Cardiac muscle cell (in vitro differentiated cells and primary cell): ENCODE measurements at places on chromosomes 5 and 9. TPM values are rescaled to one million over a fixed set of nuclear protein-coding genes. Genes with fewer than 3 reads are reported as not detected.
A peak's percentile ranks its signal among the peaks of the same experiment; 100 is the strongest.

DNA sequence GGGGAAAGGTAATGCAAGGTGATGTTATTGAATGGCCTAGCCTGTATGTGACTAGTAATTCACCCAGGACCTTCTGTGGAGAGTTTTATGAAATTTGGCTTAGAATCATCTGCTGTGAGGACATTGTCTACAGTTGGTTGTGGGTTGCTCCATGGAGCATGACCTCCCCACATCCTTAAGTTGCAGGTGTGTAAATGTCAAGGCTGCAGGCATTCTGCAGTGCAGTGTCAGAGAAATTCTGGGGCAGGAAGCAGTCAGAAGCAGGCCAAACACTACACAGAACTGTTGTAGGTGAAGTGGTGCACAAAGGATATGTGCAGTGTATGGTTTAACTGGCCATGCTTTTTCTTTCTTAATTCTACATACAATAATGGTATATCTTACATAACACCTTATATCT, 588.3 kb downstream of the EBF1 start:
- no peak for DNase-seq

- no peak for DNase-seq
Measured at GRCh38 chr9:98929071-98929470, 14.6 kb upstream of the COL15A1 start.

GRCh38 chr9:137813651-137814415, 63.7 kb upstream of the CACNA1B start:
- no peak for DNase-seq

DNA sequence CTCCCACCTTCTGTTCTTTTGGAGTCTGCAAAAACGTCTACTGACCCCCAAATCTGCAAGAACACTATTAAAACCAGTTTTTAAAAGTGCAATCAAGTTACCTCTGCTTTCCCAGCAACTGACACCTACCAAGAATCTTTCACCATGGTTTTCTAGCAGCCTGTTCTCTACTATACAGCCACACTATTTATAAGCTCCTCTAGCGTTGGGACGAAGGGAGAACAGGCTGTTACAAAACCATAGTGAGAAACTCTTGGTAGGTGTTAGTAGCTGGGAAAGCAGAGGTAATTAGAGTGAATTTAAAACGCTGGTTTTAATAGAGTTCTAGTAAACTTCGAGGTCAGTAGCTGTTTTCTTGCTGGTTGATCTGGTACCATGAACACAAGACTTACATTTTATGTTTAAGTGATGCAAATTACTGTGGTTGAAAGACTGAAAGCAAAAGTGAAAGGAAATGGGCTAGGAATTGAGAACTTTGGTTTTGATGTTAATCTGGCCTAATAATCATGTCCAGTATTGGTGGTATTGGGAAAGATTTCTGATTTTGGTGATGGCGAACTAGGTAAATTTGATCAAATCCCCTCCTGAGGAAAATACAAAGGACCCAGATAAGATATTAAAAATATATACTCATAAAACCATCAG, 5.3 kb downstream of the MROH2B start:
- no peak for DNase-seq

GRCh38 chr5:111779922-111780292, 22.9 kb upstream of the NREP start:
- DNase-seq = peak; percentile 60

DNA sequence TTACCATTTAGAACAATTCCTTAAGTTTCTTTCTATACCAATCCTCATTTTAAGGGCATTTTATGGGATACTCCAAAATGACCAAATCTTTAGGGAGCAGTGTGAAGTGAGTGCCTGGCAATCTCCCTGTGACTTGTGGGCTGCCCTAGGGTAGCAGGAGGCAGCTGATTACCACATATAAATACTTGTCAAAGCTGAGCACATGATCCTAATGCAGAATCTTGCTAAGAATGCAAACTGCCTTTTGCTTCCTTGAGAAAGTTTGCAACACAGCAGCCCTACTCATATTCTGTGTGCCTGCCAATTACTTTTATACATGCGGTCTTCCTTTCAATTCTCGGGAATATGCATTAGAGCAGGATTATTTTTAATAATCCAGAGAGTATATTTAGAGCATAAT, 18.2 kb upstream of the NREP start:
- no peak for DNase-seq

DNA sequence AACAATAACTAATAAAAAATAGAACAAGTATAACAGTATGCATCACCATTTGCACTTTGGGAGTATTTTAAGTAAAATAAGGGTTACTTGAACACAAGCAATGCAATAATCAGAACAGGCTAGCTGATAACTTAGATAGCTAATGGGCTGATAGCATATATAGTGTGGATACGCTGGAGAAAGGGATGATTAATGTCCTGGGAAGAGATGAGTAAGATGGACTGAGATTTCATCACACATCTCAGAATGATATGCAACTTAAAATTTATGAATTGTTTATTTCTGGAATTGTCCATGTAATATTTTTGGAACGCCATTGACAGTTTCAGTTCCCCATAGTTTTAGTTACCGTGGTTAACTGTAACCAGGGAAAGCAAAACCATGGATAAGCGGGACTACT, 173.6 kb downstream of the ISL1 start:
- DNase-seq = no peak

- DNase-seq = no peak
Measured at GRCh38 chr9:127267793-127268525, 3.4 kb downstream of the GARNL3 start.

DNA sequence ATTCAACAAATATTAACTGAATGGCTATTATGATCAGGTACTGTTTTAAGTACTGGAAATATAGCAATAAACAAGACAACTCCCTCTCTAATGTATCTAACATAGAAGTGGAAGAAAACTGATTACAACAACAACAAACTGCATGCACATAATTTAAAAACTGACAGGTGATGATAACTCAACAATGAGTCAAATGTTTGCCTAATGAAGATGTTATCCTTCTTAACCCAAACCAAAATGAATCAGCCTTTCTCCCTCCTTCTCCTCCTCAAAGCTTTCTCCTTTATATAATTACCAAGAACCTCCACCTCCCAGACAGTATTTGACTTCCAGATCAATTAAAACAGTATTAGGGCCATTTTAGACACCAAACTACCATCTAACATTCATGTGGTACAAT, 49.3 kb downstream of the RICTOR start:
- no peak for DNase-seq

- peak; percentile 65 for DNase-seq
Measured at GRCh38 chr9:86413971-86414880, 60.0 kb upstream of the TUT7 start.

GRCh38 chr5:112951124-112951702, 25.4 kb upstream of the DCP2 start:
- no peak for DNase-seq

- peak; percentile 53 for DNase-seq
Measured at GRCh38 chr9:36772449-36773403, 200.0 kb downstream of the MELK start.

GRCh38 chr5:93117751-93118531, 463.1 kb downstream of the NR2F1-AS1 start:
- no peak for DNase-seq

- no peak for DNase-seq
Measured at GRCh38 chr5:178341091-178341850, 108.7 kb upstream of the PHYKPL start.

DNA sequence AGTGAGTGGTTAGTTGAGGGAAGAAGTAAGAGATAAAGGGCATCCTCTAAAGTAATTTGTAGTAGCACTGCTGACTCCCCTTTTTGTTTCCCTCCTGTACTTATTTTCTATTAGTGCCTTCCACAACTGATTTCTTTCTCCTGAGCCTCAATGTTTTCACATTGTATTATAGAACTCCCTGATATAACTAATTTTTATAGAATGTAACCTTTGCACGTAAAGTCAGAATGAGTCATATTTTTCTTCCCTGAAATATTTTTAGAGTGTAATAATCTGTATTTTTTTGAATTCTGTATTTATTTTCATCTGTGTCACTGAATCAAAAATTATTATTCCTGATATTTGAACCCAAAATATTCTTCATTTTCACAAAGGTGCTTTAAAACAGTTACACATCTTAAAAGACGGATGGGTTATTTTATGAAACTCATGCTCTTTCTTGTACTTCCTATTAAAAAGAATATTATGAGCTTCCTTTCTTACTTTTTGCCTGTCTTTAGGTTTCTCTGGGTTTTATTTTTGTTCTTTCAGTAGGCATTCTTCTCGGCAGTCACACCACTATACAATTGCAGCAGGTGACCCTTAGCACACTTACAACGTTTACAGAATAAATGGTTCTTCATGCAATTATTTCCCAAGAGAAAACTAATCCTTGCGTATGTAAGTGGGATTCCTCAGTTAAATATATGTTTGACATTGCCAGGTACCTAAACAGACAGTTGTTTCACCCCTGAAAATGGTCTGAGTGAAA, 30.5 kb upstream of the DMRTA1 start:
- DNase-seq = no peak

- DNase-seq = peak; percentile 74
Measured at GRCh38 chr9:135087489-135087792, at the start of gene OLFM1. OLFM1 (plus strand) TSS chr9:135087668; CDS start chr9:135087990, 322 bp downstream.

DNA sequence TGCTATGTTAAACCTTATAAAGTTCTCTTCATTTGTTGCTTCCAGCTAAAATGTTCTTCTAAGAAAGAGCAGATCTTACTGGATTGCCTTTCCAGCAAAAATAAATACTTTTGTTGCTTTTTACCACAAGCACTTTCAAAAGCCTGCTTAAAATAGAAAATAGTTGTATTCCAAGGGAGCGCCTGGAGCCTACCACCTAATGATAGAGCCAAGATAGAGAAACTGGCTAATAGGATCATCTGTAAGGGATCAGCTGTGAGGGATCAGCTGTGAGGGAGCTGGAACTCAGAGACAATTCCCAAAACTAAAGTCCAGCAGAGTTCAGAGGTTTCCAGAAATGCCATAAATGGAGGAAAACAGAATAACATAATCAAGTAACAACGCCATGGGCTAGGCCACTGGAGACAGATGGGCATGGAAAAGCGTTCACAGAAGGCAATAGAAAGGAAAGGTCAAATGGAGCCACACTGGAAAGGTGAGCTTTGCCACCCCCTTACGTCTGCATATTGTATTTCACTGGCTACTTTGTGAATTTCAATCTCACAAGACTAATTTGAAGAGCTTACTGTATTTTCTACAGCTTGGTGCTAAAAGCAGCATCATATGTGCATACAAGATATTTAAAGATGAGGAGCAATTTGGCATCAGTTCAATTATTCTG, 140.6 kb upstream of the TLE4 start:
- no peak for DNase-seq

- DNase-seq = no peak
Measured at GRCh38 chr5:109516390-109516789, 106.6 kb upstream of the PJA2 start.

DNA sequence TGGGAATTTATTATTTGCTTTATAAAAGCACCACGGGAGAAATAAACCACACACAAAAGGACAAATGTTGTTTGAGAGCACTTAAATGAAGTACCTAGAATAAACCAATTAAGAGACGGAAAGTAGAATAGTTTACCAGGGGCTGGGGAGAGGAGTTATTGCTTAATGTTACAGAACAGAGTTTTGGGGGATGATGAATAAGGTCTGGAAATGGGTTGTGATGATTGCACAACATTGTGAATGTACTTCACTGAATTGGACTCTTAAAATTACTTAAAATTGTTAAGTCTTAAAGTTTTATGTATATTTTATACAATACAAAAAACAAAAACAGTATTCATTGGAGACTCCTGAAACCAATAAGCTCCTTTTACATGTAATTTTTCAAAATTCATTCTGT, 1.5 kb downstream of the ZBTB43 start:
- no peak for DNase-seq

DNA sequence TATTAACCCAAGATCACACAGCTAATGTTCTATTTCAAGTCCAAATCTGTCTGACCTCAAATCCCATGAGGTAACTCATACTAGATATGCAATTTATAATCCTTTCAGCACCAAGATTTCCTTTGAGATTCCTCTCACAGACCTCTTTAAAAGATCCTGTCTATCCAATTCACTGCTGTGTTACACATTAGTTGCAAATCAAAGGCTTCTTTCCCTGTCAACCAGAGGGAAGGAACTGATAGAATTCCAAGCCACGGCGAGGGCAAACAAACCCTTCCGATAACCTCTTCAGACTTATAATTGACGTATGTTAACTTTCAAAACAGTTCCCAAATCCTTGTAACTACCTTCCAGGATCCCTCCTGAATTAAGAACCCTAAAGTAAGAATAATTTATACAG, 168.9 kb downstream of the DRD1 start:
- no peak for DNase-seq

DNA sequence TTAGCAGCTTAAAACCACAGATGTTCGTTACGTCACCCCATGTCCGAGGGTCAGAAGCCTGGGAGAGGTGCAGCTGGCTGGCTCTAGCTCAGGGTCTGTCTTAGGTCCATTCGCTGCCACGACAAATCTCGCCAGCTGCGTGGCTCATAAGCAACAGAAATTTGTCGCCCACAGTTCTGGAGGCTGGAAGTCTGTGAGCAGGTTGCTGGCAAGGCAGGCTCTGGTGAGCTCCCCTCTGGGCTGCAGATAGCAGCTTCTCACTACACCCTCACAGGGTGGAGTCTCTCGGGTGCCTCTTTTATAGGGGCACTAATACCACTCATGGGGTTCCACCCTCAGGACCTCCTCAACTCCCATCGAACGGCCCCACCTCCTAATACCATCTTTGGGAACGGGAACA, 40.1 kb upstream of the FCN2 start:
- no peak for DNase-seq

GRCh38 chr9:15354713-15355112, 47.7 kb upstream of the TTC39B start:
- DNase-seq = peak; percentile 15

DNA sequence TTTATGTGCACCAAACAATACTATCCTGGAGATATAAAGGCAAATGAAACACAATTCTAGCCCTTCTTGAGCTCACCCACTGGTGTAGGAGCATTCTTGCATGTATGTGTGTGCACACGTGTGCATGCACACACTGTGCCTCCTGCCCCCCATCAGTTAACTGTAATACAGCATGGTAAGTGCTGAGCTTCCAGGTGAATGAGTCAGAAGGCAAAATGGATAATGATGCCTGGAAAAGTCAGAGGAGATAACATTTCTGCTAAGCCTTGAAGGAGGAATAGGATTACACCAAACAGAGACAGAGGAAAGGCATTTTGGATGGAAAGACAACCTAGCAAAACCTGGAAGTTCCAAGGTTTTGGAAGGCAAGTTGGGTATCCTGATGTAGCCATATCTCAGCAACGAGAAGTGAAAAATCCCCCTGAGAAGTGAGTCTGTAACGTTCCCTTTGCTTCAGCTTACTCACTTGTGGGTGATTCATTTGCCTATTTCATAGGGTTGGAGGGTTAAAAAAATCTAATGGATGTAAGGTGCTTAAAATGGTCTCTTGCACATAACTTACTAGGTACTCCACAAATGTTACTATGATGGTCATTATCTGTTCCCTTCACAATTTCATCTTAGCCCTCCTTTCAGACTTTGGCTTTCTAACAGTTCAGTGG, 101.4 kb upstream of the STC2 start:
- no peak for DNase-seq

Gene HDHD3
- polyA plus RNA-seq = 28.4 and 32.1 TPM in 2 replicates

Gene PITX1
- polyA plus RNA-seq = 0.35 and 0.80 TPM in 2 replicates

Gene STING1
- polyA plus RNA-seq = 59.9 and 69.0 TPM in 2 replicates

Gene ACTL7B
- not detected in 2 replicates for polyA plus RNA-seq

Gene CCDC69
- 70.4 and 102 TPM in 2 replicates for polyA plus RNA-seq

Gene QRFP
- polyA plus RNA-seq = 0.45 TPM in 1 of 2 replicates, not detected in the other

Gene MYMK
- not detected in 2 replicates for polyA plus RNA-seq

Gene GGTA1
- 1.1 and 1.6 TPM in 2 replicates for polyA plus RNA-seq

Gene ISL1
- 8.5 and 11.2 TPM in 2 replicates for polyA plus RNA-seq

Gene CDKN2A
- not detected in 2 replicates for polyA plus RNA-seq
